ENCODE measurements at places on chromosomes 2 and 18. TPM values are rescaled to one million over a fixed set of nuclear protein-coding genes. Genes with fewer than 3 reads are reported as not detected.

The CNRIP1 gene
- not detected for polyA plus RNA-seq

The MXD1 gene
- 10.5 TPM for polyA plus RNA-seq

The GAREM1 gene
- not detected for polyA plus RNA-seq

GRCh38 chr2:238967031-238967977 lies 119.4 kb downstream of the TWIST2 start:
- DNase-seq, result no peak

- DNase-seq, result no peak
Observed at GRCh38 chr2:199462347-199462955, 4.7 kb upstream of the SATB2 start.

GRCh38 chr2:101559551-101559950 lies 84.6 kb upstream of the RFX8 start:
- DNase-seq, result no peak
